ENCODE measurements at places on chromosomes 5 and 9. TPM values are rescaled to one million over a fixed set of nuclear protein-coding genes. Genes with fewer than 3 reads are reported as not detected.
A peak's percentile ranks its signal among the peaks of the same experiment; 100 is the strongest.

GRCh38 chr5:38994324-38994927 lies 79.8 kb downstream of the RICTOR start:
- DNase-seq: no peak
- H3K4me1 ChIP-seq: peaks cover 10% of the 10 kb centered on the region
- no peak overlapping the region for H3K4me3 ChIP-seq
- no peaks in the 10 kb centered on the region for H3K27me3 ChIP-seq
- peaks cover 31% of the 10 kb centered on the region for H3K36me3 ChIP-seq
- H3K27ac ChIP-seq: no peak overlapping the region

GRCh38 chr5:172624083-172624995 lies 16.7 kb upstream of the NEURL1B start:
- H3K27me3 ChIP-seq: no peaks in the 10 kb centered on the region
- H3K36me3 ChIP-seq: no peaks in the 10 kb centered on the region
- no peak overlapping the region for H3K27ac ChIP-seq
- H3K4me3 ChIP-seq: no peak overlapping the region
- DNase-seq: no peak

- H3K36me3 ChIP-seq: no peaks in the 10 kb centered on the region
Observed at GRCh38 chr5:73263001-73263710, 90.2 kb downstream of the TMEM174 start.

GRCh38 chr9:92615790-92616189 lies 54.1 kb downstream of the IPPK start:
- H3K4me1 ChIP-seq: no peaks in the 10 kb centered on the region
- peaks cover 19% of the 10 kb centered on the region for H3K36me3 ChIP-seq
- DNase-seq: no peak
- no peak overlapping the region for H3K4me3 ChIP-seq
- peak overlapping the region; percentile 39 for H3K27ac ChIP-seq

DNA sequence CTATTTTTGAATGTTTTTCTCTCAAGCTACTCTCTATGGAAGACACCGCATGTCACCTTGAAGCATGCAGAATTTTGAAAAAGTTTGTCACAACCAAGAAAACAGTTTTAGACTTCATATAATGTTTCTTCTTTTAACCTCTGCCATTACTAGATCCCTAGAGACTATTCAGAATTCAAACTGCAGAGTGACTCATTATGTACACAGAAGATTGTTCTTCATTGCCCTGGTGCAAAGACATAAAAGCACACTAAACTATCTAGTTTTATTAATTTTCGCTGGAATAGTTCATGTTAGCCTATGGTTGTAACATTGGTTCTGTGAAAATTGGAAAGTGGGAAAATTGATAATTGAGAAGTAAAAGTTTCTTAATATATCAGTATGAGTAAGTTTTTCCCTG lies 18.4 kb downstream of the F2RL2 start:
- H3K27ac ChIP-seq: no peak overlapping the region
- H3K4me1 ChIP-seq: peaks cover 17% of the 10 kb centered on the region
- no peaks in the 10 kb centered on the region for H3K27me3 ChIP-seq
- peaks cover 13% of the 10 kb centered on the region for H3K36me3 ChIP-seq
- no peak overlapping the region for H3K4me3 ChIP-seq

- DNase-seq: no peak
- H3K4me3 ChIP-seq: no peak overlapping the region
- peaks cover 5% of the 10 kb centered on the region for H3K4me1 ChIP-seq
- H3K27ac ChIP-seq: no peak overlapping the region
- H3K27me3 ChIP-seq: peaks cover 30% of the 10 kb centered on the region
Observed at GRCh38 chr5:156475182-156476157, 148.5 kb downstream of the SGCD start.

The C9orf153 gene
- 0.38 TPM for total RNA-seq
